PC-9 (cell line): ENCODE measurements at places on chromosomes 4 and X.

GRCh38 chr4:5563856-5564255 lies 144.5 kb downstream of the EVC2 start:
- no peak for DNase-seq

GRCh38 chr4:41181037-41181436 lies 33.3 kb downstream of the APBB2 start:
- DNase-seq: no peak

DNA sequence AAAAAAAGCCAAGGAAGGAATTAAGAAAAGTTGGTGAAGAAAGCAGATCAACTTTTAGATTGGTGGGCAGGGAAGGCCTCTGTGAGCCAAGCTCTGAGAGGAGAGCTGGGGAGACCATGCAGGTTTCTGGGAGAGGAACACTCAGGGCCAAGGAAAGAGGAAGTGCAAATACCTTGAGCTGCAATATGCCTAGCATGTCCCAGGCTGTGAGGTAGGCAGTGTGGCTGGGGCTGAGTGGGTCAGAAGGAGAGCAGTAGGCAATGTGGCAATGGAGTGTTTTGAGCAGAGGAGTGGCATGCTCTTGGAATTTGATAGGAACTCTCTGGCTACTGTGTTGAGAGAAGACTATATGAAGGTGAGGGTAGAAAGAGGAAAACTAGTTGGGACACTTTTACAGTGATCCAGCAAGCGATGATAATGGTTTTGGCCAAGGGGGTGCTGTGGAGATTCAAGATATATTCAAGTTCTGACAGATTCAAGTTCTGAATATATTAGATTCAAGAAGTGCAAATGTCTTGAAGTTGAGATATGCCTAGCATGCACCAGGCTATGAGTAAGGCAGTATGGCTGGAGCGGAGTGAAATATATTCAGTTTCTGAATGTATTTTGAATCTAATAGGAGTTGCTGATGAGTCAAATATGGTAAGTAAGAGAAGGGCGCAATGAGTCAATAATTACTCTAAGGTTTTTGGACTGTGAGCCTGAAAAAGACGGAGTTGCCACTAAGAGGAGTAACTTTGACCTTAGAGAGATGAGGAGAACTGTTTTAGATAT lies 172.5 kb downstream of the CAMK2D start:
- DNase-seq: no peak

DNA sequence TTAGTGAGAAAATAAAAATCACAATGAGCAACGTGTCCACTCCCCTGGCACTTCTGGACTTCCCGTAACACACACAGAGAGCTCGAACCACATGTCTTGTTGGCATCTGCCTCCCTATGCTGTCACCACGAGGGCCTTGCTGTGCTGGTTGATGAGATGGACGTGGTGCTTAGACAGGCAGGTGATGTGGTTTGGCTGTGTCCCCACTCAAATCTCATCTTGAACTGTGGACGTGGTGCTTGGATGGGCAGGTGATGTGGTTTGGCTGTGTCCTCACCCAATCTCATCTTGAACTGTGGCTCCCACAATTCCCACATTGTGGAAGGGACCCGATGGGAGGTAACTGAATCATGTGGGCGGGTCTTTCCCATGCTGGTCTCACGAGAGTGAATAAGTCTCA lies 40.0 kb downstream of the FGFRL1 start:
- no peak for DNase-seq

- DNase-seq: no peak
Measured at GRCh38 chr4:15894393-15894792, 44.1 kb downstream of the FGFBP1 start.

GRCh38 chr4:70706044-70706461 lies 15.7 kb upstream of the RUFY3 start:
- no peak for DNase-seq

- DNase-seq: no peak
Measured at GRCh38 chr4:80266902-80267380, 477 bp downstream of the FGF5 start.

GRCh38 chr4:148327683-148328082 lies 114.5 kb downstream of the NR3C2 start:
- DNase-seq: no peak

- no peak for DNase-seq
Measured at GRCh38 chr4:1572521-1572920, 111.6 kb downstream of the FAM53A start.

- DNase-seq: no peak
Measured at GRCh38 chr4:83413676-83414075, 41.9 kb downstream of the HELQ start.

DNA sequence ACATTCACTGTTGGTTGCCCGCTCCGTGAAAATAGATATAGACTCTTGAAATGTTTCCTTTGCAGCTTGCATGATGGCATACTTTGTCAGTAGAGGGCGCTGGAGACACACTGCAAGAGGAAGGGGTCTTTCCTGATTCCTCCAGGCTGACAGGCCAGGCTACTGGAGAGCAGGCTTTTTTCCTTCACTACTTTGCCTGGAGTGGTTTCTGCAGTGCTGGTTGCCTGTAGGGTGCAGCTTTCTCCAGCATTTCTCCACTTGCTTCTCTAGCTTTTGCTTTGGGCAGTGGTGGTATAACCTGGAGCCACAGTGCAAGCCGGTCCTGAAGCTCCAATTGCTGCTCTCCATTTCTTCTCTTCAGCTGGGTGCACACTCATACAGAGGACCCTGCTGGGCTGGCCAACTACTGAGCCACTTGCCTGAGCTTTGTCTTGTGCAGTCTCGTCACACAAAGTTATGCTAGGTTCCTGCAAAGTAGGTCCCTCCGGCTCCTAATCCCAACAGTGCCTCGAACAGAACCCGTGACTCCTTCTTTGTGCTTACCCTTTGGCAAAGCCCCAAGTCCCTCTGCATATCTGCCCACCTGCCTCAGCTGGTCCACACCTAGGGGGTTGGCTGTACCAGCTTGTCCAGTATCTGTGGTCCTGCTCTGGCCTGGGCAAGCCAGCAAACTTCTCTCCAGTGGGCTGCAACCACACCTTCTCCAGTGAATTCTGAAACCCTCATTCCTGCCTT lies 46.3 kb downstream of the RASSF6 start:
- DNase-seq: no peak

- no peak for DNase-seq
Measured at GRCh38 chr4:84527391-84527790, 28.3 kb upstream of the NKX6-1 start.

DNA sequence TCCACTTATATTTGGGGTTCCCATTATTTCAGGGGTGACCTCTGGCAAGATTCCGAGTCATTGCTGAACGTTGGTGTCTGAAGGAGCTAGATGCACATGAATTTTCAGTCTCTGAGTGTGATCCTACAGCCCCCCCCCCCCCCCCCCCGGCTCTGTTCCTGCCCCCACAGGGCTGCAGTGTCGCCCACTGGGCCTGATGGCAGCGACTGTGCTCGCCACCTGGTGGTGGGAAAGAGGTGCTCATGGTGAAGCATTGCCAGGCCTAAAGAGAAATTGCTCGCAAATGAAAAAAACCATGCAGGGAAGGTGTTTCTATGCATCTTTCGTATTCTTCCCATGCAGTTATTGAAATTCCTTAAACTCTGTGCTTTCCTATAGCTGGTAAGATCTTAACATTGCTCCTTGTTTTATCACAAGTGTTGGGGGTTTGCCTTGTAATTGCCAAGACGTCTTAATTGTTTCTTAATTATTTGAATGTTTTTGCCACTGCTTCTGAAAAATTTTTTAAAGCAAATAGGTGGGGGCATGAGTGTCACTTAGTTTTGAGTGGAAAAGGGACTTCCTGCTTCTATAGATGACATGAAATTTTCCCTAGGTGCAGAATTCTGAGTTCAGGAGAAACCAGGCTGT lies 63.2 kb downstream of the CLDN22 start:
- no peak for DNase-seq

GRCh38 chr4:95929448-95930064 lies 89.7 kb downstream of the PDHA2 start:
- no peak for DNase-seq

GRCh38 chr4:113625902-113626301 lies 135.6 kb downstream of the CAMK2D start:
- no peak for DNase-seq

DNA sequence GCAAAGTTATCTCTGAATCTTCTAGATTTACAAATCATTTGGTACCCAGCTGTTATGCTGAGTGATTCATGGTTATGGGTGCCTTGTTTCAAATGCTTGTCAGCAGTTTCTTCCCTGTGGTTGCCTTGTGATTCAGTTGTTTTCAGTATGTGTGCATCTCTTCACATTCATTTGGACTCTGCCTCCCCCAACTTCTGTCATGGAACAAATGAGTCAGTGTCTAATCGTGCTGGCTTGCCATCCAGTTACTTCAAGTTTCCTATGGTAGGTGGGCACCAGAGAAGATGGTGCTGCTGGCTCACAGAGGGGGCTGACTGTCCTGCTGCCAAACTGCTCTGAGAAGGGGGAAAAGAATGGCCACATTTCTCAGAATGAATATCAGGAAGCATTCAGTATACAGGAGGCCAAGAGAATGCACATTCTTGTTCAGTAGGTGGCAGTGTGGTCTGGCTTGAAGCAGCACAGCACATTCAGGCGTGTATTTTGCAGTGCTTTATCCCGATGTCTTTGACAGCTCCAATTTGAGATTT lies 260.9 kb downstream of the GLUD2 start:
- DNase-seq: no peak

DNA sequence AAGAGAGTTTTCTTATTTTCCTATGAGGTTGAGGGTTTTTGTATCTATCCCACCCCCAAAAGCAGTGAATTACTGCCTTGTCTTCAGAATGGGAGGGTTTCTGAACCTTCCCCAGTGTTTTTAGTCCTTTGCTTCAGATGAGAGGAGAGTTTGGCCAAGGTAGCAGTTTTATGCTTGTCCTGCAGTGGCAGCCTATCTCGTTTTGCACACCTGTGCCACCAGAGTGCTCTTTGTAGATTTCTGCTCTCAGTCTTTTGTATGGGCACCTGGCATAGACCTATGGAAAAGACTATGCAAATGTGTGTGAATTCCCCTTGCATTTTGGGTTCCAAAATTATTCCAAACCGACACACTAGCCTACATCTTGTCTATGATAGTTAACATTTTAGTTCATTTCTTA lies 5.8 kb downstream of the TBC1D19 start:
- no peak for DNase-seq

- DNase-seq: no peak
Measured at GRCh38 chr4:168917138-168917779, 92.8 kb downstream of the CBR4 start.

- DNase-seq: no peak
Measured at GRCh38 chr4:76001700-76002099, 5.6 kb downstream of the CXCL9 start.

DNA sequence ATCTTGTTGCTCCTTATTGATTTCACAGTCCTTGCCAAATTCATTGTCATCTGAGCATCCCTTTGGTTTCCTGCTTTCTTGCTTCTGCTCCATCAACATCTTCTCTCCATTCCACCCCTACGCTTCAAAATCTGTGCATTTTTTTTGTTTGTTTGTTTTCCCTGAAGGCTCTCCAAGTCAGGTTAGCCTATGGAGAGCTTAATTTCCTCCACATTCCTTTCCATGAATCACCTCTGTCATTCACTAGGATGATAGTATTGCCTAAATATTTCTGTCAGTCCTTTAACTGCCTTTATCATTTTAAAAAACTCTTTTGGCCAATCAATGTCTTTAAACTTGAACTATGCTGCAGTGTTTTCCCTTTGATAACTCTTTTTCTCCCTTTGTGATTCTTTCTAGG lies 67.7 kb downstream of the PPARGC1A start:
- no peak for DNase-seq

DNA sequence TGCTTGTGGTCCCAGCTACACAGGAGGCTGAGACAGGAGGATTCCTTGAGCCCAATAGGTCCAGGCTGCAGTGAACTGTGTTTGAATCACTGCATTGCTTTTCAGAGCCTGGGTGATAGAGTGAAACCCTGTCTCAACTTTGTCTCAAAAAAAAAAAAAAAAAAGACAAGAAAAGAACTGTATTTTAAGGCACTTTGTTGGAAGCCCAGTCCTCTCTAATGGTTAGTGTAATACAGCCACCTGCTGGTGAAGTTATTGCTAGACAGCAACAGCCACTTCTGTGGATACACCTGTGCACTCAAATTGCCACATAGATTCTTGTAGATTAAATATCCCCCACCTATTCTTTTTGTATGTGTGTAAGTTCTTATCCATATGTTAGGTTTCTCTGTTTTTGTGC lies 10.1 kb upstream of the FGG start:
- peak; percentile 55 for DNase-seq

DNA sequence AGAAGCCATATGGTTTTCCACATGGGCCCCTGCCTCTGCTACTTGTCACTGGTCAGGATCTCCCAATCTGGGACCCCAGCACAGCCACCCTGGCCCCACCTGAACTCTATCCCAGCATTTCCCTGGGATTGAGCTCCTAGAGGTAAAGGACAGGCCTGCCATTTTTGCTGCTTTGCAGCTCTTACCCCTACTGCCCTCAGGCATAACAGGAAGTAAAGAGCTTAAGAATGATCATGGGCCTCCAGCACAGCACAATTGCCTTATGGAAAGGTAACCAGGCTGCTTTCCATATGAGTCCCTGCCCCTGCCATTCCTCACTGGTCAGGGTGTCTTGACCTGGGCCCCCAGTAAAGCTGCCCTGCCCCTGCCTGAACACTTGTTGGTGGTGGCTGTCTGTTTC lies 254.9 kb upstream of the ZCCHC13 start:
- DNase-seq: no peak

- DNase-seq: no peak
Measured at GRCh38 chr4:137363496-137363895, 168.8 kb downstream of the PCDH18 start.

DNA sequence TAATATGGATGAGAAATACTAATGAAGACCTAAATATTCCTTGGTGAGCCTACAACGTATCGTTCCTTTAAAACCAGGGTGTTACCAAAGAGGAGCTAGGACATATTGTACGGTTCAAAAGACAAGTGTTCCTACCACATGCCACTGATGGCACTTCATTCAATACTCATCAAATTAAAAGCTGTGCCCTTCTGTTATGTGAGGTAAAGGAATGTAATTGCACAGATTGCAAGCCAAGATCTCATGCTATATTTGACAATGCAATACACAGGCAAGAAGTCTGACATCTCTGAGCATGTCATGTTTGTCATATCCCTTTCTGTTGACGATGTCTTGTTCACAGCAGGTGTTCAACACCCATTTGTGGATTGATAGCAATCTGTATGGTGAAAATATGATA lies 6.9 kb downstream of the FGF13 start:
- no peak for DNase-seq

DNA sequence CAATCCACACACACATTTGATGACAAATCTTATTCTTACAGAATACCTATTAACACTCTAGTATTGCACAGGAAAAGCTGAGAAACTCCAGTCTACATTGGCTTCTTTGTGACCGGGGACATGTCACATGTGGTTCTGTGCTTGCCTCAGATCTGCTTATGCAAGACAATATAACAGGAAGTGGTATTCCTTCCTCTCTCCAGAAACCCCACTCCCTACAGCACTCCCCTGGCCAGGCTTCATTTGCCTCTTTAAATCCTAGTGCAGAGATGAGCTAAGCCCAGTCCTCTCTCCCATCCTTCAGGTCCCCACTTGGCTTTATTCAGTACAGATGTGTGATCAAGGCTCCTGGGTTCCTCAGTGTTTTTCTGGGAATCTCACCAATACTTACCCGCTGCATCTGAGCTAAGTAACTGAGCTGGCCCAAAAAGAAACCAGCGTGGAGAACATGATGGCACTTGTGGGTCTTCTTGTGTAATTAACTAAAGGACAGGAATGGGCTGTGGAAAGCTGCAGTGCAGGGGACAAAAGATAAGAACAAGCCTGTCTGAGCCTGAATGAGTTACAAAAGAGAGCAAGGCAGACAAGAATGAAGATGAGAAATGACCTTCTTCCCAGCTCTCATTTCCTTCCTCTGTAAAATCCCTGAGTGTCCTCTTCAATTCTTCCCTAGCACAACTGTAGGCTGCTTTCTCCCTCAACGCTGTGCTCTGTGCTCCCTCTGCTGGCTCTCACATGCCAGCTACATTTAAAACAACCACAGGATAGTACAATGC lies 105.6 kb downstream of the HNRNPD start:
- no peak for DNase-seq
